ENCODE measurements at places on chromosomes 6 and 20. TPM values are rescaled to one million over a fixed set of nuclear protein-coding genes. Genes with fewer than 3 reads are reported as not detected.

The PAK1IP1 gene
- 6.2 TPM for total RNA-seq

The PERP gene
- total RNA-seq: 37.2 TPM

The TREM1 gene
- total RNA-seq: not detected

The CAGE1 gene
- 0.09 TPM for total RNA-seq

The C4B gene
- 4.1 TPM for total RNA-seq

The CBLN4 gene
- total RNA-seq: not detected

The SMLR1 gene
- not detected for total RNA-seq

The GNAS-AS1 gene
- total RNA-seq: 1.8 TPM

The BPIFB4 gene
- total RNA-seq: not detected

The LY6G6D gene
- not detected for total RNA-seq

The ESR1 gene
- total RNA-seq: 1.9 TPM

The PRKN gene
- total RNA-seq: 28.1 TPM

The CDH26 gene
- 1.6 TPM for total RNA-seq

The SEMG1 gene
- total RNA-seq: not detected

The SPDEF gene
- total RNA-seq: 0.42 TPM

The RIPOR2 gene
- 4.8 TPM for total RNA-seq

The PBOV1 gene
- total RNA-seq: not detected

DNA sequence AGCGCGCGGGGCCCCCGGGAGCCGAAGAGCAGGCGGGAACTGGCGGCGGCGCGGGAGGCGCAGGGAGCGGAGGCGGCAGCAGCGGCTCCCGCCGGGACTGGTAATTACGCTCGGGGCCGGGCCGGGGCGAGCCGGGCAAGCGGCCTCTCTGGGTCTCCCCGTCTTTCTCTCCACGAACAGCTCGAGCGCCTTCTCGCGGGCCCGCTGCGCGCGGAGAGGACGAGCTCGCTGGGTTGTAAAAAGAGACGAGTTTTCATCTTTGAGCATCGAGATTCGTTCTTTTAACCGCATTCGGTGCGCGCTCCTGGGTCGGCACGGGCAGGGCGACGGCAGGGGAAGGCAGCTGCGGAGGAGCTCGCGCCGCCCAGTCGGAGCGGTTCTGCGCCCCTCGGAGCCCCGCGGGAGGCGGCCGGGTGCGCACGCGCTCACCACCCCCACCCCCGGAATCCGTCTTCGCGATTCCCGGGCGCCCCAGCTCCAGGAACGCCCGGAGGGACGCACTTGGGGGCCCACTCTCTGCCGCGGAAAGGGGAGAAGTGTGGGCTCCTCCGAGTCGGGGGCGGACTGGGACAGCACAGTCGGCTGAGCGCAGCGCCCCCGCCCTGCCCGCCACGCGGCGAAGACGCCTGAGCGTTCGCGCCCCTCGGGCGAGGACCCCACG, 38.0 kb downstream of the YTHDF1 start:
- DNase-seq: no peak

DNA sequence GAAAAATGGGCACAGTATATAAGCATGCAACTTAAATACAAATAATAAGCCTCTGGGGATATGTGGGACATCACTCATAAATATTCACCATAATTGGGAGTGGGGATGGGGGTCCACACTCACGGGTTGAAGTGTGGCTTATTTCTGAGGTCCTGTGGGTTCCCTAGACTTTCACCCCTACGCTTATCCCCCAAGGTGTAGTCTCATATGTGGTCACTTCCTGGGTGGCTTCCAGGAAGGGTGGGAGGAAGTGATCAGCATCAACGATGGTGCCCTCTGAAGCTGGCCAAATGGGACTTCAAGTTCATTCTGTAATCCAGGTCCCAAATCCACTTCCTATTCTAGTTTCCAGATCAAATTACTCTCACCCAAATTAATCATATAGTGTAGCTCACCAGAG, 59.5 kb downstream of the GNAS start:
- no peak for DNase-seq

DNA sequence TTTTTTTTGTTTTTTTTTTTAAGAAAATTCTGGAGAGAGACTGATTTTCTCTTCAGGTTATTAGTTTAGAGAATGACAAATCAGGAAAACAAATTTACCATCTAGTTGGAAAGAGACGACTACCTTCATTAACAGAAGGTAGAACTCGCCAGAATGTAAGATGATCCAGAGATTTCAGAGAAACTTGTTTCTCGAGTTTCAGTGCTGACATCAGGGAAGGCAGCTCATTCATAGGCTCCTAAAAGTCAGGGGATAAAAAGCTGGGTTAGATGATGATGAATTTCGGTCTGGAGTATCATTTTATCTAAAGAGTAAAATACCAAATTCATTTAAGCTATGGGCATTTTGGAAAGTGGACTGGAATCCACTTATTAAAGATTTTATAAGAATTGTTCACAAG, 27.9 kb downstream of the ZNF334 start:
- no peak for DNase-seq

- DNase-seq: no peak
These were observed 120.7 kb upstream of the KCNG1 start for GRCh38 chr20:51143652-51144051.

GRCh38 chr20:44967207-44967807, 995 bp downstream of the STK4 start:
- no peak for DNase-seq

- DNase-seq: peak; percentile 33
These were observed 40.6 kb downstream of the TXLNB start for GRCh38 chr6:139251045-139251690.

DNA sequence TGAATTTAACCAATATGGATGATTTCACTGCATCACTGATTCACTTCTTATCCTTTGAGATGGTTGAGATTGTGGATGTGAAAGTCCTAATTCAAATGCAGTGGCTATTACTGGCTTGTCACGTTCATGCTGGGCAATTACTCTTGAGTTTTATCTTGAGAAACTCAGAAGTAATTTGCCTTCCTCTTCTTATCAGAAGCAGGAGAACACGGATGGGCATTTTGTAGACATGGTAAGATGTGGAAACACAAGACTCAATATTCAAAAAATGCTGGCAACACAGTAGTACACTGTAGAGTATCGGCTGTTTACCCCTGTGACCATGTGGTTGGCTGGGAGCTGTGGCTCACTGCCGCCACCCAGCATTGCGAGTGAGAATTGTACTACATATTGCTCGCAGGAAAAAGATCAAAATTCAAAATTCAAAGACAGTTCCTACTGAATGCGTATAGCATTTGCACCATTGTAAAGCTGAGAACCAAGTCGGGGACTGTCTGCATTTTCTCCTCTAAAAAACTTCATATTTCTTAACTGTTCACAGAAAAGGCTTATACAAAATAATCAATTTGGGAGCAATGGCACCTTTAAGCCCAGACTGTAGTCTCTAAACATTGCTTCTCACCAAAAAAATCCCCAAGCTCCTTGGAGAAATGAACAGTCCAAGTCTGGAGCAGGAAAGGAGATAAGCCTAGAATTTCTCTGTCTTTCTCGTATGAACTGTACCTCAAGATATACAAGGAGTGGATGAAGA, 61.9 kb upstream of the ELOVL5 start:
- peak; percentile 55 for DNase-seq

- peak; percentile 95 for DNase-seq
These were observed at the start of gene FAM120B for GRCh38 chr6:170306324-170307079. TSS of gene FAM120B (plus strand) at chr6:170306758. CDS start at chr6:170317391, 10,633 bp downstream.

DNA sequence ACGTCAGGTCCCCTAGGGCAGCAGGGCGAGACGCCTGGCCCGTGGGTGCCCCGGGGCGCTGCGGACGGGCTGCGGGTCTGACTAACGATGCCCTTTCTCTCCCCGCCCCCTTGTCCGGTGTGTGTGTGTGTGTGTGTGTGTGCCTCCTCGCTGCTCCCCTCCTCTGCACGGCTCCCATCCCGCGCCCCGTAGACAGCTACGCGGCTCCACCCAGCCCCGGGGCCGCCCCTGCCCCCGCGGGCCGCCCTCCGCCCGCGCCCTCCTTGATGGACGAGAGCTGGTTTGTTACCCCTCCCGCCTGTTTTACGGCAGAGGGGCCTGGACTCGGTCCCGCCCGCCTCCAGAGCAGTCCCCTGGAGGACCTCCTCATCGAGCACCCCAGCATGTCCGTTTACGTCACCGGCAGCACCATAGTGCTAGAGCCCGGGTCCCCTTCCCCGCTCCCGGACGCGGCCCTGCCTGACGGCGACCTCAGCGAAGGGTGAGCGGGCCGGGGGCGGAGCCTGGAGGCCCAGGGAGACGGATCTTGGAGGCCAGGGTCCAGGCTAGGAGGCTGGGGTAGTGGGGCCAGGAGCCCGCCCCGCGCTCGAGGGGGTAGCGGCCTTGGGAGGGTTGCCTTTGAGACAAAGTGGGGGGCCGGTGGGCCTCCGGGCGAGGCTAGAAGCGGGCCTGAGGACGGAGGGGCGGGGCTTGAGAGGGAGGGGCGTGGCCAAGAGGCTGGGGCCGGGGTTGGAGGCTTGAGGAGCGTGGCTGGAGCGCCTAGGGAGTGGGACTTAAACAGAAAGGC, 5.1 kb downstream of the TP53INP2 start:
- DNase-seq: peak; percentile 86

GRCh38 chr20:9375221-9375681, 139.1 kb upstream of the LAMP5 start:
- no peak for DNase-seq

- DNase-seq: no peak
These were observed 342.3 kb downstream of the C6orf118 start for GRCh38 chr6:164967102-164967501.

GRCh38 chr6:22755605-22756004, 186.2 kb downstream of the HDGFL1 start:
- no peak for DNase-seq

DNA sequence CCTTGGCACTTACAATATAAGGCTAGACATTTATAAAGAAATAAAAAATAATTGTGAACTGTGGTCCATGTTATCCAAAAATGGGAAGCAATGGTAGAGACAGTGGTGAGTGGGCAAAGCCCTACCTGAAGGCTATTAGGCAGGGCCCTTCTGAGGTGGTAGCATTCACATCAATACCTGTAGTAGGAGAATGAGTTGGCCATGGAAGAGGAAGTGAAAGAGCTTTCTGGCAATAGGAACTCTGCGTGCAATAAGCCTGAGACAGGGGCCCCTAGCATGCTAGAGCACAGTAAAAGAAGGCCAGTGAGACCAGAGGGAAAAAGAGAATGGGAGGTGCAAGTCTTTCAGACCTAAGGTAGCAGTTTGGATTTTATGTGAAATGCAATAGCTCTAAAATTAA, 754.5 kb downstream of the PTPRT start:
- DNase-seq: no peak

GRCh38 chr20:36775196-36775595, 1.6 kb upstream of the DSN1 start:
- no peak for DNase-seq

DNA sequence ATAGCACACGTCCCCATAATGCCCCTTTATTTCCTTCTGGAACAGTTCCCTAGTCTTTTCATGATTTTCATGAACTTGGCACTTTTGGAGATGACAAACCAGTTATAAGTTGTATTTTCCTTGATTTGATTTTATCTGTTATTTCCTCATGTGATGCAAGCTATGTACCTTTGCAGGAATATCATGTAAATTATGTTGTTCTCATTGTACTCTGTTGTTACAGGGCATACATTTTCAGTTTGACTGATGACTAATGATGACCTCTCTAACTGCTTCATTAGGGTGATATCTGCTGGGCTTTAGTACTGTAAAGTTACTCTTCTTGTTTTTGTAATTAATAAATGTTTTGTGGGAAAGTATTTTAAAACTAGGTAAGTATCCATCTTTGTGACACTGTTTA, 147.3 kb downstream of the ZFAND3 start:
- DNase-seq: no peak

DNA sequence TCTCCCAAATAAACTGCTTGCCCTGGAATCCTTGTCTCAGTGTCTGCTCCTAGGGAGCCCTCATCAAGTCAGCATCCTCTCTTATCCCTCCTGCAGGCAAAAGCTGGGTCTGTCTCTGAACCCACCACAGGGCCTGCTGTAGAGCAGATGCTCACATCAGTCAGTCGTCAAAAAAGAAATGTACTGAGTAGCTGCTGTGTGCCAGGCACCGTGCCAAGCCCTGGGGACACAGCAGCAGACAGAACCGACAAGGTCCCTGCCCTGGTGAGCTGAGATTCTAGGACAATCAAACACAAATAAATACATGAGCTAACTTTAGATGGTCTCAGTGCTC, 68.5 kb downstream of the EYA2 start:
- DNase-seq: no peak

- DNase-seq: no peak
These were observed 63.4 kb downstream of the WDR27 start for GRCh38 chr6:169638388-169638787.

DNA sequence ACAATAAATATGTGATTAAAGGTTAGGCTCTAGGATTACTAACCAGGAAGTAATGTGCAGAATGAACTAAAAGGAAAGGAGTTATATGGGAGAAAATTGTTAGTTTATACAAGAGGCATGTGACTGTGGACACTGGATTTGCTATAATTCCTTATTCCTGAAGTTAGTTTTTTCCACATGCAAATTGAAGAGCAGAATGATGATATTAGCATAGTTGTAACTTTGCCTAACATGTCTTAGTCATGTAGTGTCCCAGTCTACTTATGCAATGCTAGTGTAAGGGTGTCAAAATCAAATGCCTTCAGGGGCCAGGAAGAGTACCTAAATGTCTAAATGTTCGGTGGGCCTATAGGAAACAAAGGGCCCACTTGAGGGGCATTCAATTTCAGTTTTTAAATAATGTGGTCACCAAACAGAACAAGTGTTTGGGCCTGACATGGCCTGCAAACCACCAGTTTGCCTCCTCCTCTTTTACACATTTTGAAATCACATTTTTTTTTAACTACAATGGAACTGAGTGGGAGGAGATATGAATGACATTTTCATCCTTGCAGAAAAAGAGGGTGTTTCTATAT, 28.0 kb upstream of the CEP85L start:
- no peak for DNase-seq

GRCh38 chr20:33442136-33443005, 1.2 kb downstream of the SNTA1 start:
- DNase-seq: no peak

GRCh38 chr6:158969148-158969547, 30.9 kb downstream of the RSPH3 start:
- no peak for DNase-seq

GRCh38 chr6:1485678-1486077, 96.3 kb downstream of the FOXF2 start:
- no peak for DNase-seq

DNA sequence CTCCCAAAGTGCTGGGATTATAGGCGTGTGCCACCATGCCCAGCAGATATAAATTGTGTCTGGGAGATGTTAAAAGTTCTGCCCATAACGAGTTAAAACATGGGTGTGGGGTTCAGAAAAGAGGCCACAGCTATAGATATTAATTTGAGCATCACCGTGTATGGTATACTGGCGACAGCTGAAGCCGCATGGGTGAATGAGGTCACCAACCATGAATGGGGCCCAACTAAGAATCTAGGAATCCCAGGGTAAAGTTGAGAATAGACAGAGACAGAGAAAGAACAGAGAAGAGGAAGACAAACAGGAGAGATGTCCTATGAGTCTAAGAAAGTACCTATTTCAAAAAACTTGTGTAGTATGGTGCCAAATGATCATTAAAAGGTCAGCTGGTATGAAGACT, 50.9 kb downstream of the ILRUN start:
- no peak for DNase-seq

DNA sequence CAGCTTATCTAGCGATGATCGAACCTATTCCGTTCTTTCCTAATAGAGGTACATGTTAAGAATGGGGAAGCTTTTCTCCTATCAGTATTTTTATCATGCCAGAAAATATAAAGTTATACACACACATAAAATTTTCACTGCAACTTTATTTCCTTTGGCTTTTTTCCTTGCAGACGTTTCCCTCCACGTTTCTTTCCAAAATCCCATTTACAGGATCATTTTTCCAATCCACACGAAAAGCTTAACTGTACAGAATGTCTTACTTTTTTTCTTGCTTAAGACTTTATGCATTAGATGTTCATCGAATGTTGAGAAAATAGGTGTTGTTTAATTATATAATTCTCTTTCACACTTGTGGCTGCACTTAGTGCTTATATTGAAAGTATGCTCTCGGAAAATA, 62.9 kb upstream of the HDGFL1 start:
- no peak for DNase-seq
